HepG2 (cell line): ENCODE measurements at places on chromosomes 3 and 15. TPM values are rescaled to one million over a fixed set of nuclear protein-coding genes. Genes with fewer than 3 reads are reported as not detected.

The CDHR4 gene
- not detected in 2 replicates for total RNA-seq

The SOX14 gene
- not detected in 2 replicates for total RNA-seq

The ZFAND6 gene
- total RNA-seq = 84.2 and 116 TPM in 2 replicates

The CMTM6 gene
- total RNA-seq = 43.8 and 55.7 TPM in 2 replicates

GRCh38 chr3:187318819-187319616 lies 27.5 kb upstream of the MASP1 start:
- 0 out of 3 replicates have a peak, but pooled peaks cover 5% of the 10 kb centered on the region for H3K27me3 ChIP-seq
- H3K36me3 ChIP-seq = no peaks in the 10 kb centered on the region

DNA sequence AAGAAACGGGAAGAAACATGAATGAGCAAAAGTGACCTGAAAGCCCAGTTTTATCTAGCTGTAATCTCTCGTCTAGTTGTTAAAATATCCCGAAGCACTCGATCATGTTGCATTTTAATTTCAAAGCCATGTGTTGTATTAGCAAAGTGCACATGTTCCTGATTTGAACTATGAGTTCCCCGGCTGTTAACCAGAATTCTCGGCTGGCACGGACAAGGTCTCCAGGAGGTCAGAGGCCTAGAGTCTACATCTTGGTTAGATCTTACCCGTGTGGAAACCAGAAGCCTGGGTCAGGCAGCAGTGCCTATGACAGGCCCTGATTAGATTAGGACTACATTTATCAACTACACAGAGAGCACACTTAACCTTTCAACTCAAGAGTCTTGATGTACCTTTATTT lies 195.8 kb downstream of the CDIN1 start:
- H3K27ac ChIP-seq = no peak overlapping the region
- H3K4me1 ChIP-seq = no peaks in the 10 kb centered on the region
- H3K36me3 ChIP-seq = no peaks in the 10 kb centered on the region
- no peaks in the 10 kb centered on the region for H3K27me3 ChIP-seq
- no peak for DNase-seq

DNA sequence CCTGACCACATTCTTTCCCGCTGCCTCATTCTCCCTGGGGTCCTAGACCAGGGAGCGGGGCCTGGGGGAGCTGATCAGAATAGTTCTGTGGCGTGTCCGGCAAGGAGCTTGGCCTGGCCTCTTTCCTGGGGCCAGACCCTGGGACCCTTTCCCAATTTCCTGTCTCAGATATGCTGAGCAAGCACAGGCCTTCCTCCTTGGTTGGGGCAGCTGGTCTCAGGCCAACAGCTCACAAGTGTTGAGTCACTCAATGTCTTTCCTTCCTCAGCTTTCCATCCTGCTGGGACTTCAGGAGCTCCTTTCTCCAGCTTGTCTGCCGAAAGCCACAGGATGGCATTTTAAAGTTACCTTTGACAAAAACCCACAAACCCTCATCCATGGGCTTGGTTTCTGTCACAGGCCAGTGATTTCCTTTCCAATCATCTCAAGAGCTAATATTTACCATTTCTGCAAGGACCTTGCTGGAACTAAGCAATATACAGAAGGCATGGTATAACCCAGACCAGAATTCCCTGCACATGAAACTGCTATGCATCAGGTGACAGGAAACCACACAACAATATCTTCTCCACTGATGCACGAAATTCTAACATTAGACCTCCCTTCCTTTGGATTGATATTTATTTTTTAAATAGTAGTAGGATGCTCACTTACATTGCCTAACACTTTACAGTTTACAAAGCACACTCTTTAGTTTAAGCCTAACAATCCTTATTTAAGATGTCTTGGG lies 19.5 kb upstream of the TIMP4 start:
- peaks cover 8% of the 10 kb centered on the region; the same call in 1 of the 3 replicates for H3K27me3 ChIP-seq
- H3K4me1 ChIP-seq = peaks cover 5% of the 10 kb centered on the region; the same call in 1 of the 2 replicates
- H3K4me3 ChIP-seq = no peak overlapping the region
- H3K36me3 ChIP-seq = no peaks in the 10 kb centered on the region
- no peak for DNase-seq

GRCh38 chr3:71197841-71198565 lies 385.5 kb downstream of the FOXP1 start:
- no peaks in the 10 kb centered on the region for H3K27me3 ChIP-seq
- DNase-seq = no peak
- H3K27ac ChIP-seq = no peak overlapping the region
- H3K4me3 ChIP-seq = no peak overlapping the region
- peaks cover 4% of the 10 kb centered on the region for H3K36me3 ChIP-seq
- H3K4me1 ChIP-seq = peaks cover 22% of the 10 kb centered on the region

DNA sequence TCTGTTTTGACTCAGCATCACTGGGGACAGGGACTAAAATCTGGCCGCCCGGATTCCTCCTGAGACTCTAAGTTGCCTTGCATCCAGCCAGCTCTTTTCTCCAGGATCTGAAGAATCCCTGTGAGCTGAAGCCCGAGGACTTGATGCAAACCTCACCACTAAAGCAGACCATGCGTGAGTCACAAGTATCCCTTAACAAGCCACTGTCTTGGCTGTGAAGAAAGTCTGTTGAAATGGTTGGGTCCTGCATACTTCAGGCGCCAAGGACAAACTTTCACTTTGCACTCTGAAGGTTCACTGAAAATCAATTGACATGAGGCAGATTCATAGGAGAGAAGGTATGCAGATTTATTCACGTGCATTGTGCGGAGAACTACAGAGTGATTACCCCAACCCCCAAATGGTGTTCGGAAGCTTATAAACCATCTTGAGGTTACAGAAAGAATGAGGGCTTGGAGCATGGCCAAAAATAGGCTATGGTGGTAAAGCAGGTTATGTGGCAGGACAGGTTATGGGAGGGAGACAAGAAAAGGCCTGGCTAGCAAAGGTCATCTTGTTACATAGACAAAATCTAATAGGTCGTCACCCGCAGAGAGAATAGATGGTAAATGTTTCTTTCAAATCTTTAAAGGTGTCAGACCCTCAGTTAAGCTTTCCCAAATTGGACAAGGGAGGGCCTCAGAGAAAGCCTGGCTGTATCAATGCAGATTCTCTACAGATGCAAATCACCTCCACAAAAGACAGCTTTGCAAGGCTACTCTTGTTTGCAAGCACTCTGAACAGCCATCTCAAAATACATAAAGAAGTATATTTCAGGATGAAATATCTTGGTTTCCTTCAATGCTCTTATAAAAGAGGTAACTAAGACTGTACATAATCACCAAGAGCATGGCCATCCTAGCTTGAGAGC lies 126.3 kb upstream of the PLAAT1 start:
- no peaks in the 10 kb centered on the region for H3K36me3 ChIP-seq
- H3K4me1 ChIP-seq = no peaks in the 10 kb centered on the region
- DNase-seq = no peak
- H3K27ac ChIP-seq = no peak overlapping the region
